ENCODE measurements at places on chromosomes 12 and 14.

GRCh38 chr12:115584156-115584555, 693.3 kb downstream of the MED13L start:
- no peak for DNase-seq

DNA sequence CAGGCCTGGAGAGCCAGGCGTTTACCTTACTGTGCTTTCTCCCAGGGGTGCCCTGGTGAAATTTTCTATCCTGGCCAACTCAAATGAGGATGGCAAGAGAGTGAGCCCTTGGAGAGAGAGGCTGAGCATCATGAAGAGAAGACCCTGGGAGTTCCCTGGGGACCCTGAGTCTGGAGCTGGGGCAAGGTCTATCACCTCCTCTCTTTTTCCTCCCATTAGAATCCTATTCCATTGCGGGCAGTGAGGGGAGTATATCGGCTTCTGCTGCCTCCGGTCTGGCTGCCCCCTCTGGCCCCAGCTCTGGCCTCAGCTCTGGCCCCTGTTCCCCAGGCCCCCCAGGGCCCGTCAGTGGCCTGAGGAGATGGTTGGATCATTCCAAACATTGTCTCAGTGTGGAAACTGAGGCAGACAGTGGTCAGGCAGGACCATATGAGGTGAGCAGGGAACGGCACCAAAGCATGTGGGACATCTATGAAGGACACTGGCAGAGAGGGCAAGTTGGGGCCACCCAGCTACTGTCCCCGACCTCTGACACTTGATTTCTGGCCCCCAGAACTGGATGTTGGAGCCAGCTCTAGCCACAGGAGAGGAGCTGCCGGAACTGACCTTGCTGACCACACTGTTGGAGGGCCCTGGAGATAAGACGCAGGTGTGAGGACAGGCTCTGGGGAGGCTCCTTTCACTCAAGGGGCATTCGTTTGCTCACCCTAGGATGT, 1.6 kb downstream of the ARHGEF25 start:
- no peak for DNase-seq

GRCh38 chr12:47892819-47893218, 12.0 kb downstream of the VDR start:
- no peak for DNase-seq

- DNase-seq: no peak
These were observed 123.9 kb downstream of the TMTC2 start for GRCh38 chr12:82810568-82810967.

- DNase-seq: no peak
These were observed 100.2 kb downstream of the STAB2 start for GRCh38 chr12:103687253-103687652.

DNA sequence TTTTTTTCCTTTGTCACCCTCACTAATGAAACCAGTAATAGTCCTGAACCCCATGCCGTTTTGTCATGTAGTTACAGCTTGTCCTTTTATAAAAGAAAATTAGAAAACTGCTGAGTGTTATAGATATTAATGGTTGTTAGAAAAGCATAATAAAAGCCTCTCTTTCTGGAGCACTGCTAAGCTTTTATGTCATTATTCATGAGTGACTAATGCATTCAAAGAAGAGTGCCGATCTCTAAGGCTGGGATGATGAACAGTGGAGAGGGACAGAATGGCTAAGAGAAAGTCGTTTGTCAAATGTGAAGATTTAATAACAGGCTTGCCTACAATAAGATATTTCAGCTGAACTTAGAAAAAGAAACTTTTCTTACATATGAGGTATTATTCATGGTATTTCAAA, 121.6 kb downstream of the MGAT4C start:
- no peak for DNase-seq

GRCh38 chr14:92516966-92517506, 3.5 kb downstream of the RIN3 start:
- no peak for DNase-seq

DNA sequence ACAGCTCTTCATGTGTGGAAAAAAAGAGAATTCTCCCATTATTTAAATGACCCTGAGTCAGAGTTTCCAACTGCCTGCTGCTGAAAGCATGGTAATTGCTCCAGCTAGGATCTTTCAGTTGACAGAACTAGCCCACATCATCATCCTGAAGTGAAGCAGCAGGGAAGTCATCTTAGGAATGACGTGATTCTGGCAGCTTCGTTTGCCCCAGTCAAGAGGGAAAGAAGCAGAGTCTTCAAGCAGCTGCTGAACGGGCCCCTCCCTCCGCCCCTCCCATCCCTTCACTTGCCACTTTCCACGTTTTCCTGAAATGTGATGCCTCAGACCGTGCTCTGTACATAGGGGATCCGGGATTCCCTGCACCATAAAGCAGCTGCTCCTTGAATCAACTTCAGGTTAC, 455.0 kb upstream of the TMEM132C start:
- no peak for DNase-seq

DNA sequence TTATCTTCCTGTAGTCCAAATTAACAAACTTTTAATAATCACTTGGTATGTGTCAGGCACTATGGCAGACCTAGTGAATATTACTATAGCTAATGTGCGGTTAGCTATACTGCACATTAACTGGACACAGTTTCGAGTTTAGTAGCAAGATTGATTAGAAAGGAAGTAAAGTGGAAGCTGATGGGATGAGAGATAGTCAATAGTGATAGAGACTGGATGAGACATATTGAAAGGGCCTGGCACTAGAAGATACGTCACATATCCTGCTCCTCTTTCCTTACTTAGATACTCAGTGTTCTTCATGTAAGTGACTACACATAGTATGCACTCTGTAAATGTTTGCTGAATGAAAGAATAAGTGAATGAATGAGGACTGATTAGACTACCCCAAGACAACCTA, 5.5 kb downstream of the TBK1 start:
- no peak for DNase-seq

- DNase-seq: no peak
These were observed 2.3 kb downstream of the KIF26A start for GRCh38 chr14:104140463-104141331.

DNA sequence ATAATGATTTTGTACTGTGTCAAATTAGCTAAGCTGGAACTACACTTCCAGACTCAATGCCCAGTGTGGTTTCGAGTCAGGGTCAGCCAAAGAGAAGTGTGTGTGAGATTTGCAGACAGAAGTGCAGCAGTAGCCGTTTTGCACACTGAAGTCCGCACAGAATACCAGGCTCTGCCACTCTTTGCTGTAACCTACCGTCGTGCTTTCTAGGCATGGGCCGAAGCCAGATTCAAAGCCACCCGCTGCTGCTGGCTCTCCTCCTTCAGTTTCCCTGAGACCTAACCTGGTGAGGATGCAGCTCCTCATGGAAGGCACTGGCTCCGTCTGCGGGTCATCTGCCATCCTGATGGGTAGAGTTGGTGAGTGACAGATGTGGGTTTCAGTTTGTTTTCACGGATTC, 48.8 kb downstream of the LRTM2 start:
- no peak for DNase-seq

DNA sequence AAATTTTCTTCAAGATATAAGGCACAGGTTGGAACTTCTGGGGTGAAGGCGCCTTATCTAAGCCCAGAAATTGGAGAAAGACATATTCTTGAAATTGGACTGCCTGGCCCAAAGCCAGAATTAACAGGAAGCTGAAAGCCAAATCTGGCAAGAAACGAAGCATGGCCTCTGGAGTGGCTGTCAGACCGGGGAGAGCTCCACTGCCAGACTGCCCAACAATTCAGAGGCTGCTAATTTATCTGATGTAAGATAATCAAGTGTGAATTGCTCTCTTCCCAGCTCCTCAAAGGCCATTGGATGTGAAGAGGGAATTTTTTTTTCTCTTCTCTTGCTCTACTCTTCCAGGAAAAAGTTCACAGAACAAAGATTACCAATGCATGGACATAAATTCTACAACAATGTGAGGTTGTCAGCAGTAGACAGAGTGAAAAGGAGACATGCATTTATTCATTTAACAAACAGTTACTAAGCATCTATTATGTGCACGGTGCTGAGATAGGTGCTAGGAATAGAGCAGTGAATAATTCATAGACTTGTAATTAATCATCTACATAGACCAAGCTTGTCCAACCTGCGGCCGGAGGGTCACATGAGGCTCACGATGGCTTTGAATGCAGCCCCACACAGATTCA, at the start of gene GDF3:
GDF3 (minus strand) TSS at position 210 of the 632 bp plus-strand sequence; CDS start at position 163, 47 bp downstream.
- DNase-seq: peak; percentile 25

GRCh38 chr12:93025145-93026103, 96.3 kb upstream of the EEA1 start:
- no peak for DNase-seq

DNA sequence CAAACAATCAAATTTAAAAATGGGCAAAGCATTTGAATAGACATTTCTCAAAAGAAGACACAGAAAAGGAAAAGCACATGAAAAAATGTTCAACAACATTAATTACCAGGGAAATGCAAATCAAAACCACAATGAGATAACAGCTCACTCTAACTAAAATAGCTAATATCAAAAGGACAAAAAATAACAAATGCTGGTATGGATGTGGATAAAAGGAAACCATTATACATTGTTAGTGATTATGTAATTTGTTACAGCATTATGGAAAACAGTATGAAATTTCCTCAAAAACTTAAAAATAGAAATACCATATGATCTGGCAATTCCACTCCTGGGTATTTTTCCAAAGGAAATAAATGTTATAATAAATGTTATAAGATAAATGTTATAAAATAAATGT, 52.9 kb downstream of the DUSP6 start:
- no peak for DNase-seq

DNA sequence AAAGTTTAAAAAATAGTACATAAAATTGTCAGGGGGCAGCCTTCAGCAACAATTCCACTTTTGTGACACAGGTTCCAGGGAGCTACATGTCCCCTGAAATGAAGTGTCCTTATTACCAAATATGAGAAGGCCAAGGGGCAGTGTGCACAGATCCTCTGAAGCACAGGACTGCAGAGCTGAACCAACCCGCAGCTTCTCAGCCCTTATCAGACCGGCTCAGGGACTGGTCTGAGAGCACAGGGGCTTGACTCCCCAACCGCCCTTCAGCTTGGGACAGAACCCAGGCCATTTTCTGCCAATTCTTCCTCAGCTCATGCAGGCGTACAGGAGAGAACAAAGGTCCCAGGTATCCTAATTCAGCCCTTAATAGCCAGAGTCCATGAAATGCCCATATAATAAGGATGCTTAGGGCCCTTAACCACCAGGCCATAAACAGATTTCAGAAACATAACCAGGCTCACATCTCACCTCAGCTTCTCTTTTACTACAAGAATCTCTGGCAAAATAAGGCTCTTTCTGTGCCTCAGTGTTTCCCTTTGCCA, 221.3 kb downstream of the ANO2 start:
- no peak for DNase-seq

DNA sequence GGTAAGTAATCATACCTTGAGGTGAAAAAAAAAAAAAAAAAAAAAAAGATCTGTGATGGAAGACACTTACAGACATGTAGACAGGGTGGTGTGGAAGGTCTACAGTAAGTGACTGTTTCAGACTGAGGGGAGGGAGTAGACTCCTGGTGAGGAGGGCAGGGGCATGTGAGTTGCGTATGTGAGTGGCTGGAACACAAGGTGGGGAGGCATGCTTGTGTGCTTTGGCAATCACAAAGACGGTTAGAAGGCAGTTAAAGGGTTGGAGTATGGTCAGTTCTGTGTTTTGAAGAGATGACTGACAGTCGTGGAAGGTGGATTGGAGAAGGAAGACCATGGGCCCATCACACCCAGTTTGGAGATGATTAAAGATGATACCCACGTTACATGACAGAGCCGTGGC, 65.2 kb downstream of the ETV6 start:
- DNase-seq: no peak

- DNase-seq: no peak
These were observed 301.1 kb downstream of the DUSP6 start for GRCh38 chr12:89051065-89051677.

GRCh38 chr12:55744340-55745030, 1.6 kb downstream of the GDF11 start:
- DNase-seq: no peak

- no peak for DNase-seq
These were observed 118.2 kb upstream of the KITLG start for GRCh38 chr12:88698471-88698870.

DNA sequence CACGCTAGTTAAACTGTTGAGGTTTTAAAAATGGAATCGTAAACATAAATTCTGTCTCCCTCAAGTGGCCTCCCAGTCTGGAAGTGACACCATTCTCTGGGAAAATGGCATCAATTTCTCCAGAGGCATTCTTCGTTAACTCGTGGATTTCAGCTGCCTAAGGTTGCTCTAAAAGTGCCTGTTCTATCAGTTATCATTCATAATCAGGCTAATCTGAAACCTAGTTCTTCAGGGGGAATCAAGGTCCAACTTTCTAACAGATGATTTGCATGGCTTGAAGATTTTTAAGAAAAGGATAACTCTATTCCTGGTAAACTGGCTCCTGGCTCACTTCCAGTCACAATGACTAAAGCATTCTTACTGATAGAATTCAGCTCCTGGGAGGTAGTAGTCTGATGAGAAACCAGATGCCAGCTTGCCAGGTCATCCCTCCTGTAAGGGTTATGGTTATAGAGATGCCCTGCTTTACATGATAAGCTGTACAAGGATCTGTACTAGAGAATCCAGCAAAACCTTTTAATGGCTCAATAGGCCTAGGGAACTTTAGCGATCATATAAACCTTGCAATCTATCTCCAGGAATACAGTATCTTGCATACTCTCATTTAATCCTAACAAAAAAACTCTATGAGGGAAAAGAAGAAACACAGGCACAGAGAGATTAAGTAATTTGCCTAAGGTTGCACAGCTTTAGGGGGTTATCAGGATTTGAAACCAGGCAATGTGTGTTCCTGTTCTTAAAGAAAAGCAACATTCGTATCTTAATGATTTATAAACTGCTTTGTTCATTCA, 1.5 kb downstream of the L3HYPDH start:
- DNase-seq: peak; percentile 25

- no peak for DNase-seq
These were observed 74.3 kb downstream of the NCOR2 start for GRCh38 chr12:124492879-124493808.

DNA sequence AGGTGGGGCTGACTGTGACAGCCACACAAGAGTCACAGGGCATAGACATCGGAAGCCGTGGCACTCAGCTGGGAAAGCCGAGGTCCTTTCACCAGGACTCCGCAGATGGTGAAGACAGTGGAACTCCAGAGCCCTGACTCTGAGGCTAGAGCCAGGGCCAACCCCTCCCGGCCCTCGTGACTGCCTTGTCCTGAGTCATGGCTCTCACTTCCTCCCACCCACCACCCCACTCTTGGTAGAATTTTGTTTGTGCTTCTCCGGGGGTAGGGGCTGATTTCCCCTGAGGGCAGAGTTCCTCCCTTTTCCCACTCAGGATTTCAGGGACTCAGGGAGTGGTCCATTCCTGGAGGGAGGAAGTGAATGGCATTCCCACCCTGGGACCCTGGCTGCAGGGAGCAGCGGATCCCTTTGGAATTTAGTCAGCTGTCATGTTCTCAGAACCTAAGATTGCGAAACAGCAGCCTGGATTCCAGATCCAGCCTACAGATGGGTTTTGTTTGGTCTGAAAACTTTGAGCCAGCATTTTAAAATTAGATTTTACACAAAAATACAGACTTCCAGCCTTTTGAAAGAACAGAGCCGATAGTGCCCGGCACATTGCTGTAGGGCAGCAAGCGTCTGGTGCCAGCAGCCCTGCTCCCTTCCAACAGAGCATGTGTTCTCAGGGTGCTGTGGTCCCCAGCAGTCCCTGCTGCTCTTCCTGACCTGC, 50.7 kb downstream of the TPCN1 start:
- no peak for DNase-seq

Measured in upper lobe of left lung (tissue), 6 donors.